Stimulated activated CD8-positive, alpha-beta memory T cell treated with anti-CD3 and anti-CD28 coated beads, Interleukin-7, amount 100 ng/mL, for 1 hour (primary cell): ENCODE measurements at places on chromosomes 4 and X.

DNA sequence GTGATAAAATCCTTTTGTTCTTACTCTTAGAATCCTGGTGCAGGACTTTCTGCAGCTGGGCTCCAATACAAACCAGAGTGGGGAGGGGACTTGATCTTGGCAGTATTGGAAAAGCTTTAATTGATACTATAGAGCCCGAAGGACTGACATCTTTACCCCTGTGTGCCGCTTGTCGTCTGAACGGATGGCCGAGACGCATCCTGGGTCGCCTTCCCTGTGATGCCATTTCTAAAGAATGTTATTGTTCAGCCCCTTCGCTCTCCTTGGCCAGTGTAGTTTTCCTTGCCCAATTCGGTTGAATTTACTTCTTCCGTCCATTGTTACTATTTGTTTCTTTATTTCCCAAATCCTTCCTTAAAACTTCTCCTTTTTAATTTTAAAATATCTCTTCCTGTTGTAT lies 80.9 kb downstream of the CLDN34 start:
- no peak for DNase-seq

DNA sequence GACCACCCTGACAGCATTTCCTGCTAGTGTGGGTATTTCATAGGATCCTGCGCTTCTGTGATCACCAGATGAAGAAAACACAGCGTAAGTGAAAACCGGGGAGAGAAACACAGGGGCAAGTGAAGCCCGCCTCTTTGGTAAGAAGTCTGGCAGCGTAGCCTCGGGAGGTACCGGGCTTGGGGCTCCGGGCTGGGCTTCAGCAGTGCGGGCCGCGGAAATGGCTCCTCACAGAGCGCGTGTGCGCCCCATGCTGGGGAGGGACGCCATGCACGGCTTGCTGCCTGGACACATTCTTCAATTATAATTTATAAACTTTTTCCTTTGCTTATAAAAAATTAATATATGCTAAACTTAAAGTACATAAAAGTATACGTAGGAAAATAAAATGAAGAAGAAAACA lies 151.5 kb downstream of the AFAP1 start:
- DNase-seq = no peak

DNA sequence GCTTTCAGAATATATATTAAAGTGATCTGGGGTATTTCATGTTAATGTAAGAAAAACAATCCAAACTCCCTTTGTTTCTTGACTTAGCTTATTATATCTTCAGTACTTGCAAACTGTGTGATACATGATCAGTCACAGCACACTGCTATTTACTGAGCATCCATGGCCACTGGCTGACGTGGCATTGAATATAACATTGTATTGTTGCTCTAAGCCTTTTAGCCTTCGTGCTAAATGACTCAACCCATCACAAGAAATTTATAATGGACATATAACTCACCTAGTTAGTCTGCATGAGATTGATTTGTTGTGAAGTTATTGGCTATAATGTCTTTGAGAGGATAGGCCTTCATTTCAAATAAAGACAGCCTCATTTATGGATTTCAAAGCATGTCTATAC lies 642.6 kb downstream of the IL1RAPL1 start:
- no peak for DNase-seq

- DNase-seq = no peak
Measured at GRCh38 chrX:84737471-84737871, 235.2 kb upstream of the HDX start.

GRCh38 chr4:162450531-162451035 lies 286.8 kb upstream of the FSTL5 start:
- DNase-seq = no peak

DNA sequence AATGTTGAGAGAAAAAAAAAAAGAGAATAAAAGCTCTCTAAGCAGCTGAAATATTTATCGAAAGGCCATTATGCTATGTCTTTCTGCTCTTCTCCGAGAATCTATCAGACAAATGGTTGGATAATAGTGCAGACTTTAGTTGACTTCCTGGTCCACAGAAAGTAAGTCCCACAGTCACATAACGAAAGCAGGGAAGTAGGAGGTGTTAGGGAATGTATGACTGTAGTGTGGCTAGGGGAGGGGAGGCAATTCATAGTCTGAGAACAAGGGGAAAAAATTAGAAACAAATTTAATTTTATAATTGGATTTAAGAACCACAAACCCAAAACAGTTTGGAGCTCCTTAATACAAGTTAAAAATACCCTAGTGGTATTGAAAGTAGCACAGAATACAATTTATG lies 79.7 kb upstream of the VEGFC start:
- DNase-seq = no peak

DNA sequence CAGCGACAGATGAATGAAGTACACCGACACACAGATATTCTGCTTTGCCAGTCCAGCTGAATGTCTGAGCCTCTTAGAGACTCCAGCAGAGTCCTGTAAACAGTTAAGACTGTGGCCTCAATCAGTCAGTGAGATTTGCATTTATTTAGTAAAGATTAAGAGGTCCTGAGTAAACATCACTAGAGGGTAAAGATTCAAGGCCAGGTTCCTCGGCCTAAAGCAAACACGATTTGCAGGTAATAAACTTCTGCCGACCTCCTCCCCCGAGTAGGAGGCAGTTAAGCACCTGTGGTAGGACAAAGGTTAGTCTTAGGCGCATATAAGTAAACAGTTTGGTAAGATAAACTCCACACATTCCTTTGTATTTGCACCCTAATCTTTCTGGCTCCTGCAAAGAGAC lies 99.6 kb downstream of the CFAP47 start:
- DNase-seq = no peak

DNA sequence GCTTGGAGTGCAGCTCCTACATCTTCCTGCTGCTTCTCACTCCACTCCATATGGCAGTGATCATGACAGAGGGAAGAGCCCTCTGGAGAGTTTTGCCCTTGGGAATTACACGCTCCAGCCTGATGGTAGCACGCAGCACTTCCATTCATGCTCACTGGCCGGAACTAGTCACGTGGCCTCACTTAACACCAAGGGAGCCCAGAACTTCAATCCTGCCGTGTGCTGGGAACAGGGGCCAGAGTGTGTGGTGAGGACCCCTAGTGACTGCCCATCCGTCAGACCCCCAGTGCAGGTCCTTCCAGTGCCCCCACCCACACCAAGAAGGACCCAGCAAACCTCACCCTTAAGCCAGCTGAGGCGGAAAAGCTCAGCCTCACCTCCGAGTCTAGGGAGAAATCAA lies 230.7 kb downstream of the EVC2 start:
- no peak for DNase-seq

DNA sequence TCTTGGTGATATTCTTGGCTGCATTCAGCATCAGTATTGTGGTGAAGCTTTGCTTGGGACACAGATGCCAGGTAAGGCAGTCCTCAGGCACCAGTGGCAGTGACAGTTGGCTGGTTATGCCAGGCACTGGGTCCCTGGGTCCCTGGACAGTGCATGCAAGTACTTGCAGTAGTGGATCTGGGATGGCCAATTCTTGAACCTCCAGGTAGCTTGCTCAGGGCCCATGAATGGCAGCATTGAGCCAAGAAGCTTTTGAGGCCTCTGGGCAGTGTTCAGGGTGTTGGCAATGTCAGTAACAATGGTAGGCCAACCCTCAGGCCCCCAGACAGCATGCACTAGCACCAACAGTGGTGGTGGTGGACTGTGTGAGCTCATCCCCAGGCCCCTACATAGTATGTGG lies 106.8 kb upstream of the ANXA10 start:
- no peak for DNase-seq

DNA sequence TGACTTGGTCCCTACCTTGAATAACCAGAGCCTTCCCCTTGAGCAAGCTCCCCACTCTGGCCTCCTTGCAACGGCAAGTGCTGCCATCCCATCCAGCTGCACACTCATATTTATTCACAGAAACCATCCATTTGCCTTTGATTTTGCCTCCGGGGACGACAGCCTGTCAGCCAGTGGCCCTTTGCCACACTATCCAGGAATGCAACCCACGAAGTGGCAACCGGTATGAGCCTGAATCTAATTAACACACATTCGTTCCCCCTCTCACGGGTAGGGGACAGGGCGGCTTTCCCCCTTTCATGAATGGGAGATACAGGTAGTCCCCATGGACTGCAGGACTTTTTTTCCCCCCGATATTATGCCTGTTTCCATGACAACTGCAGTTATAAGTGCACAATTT lies 15.5 kb downstream of the CRMP1 start:
- DNase-seq = no peak

GRCh38 chrX:70921709-70922352 lies 9.1 kb downstream of the SLC7A3 start:
- no peak for DNase-seq

- no peak for DNase-seq
Measured at GRCh38 chr4:46123913-46124755, at the start of gene GABRG1. Gene GABRG1, minus strand, starts transcription at chr4:46124054. Its CDS starts 141 bp downstream, at chr4:46123913.

DNA sequence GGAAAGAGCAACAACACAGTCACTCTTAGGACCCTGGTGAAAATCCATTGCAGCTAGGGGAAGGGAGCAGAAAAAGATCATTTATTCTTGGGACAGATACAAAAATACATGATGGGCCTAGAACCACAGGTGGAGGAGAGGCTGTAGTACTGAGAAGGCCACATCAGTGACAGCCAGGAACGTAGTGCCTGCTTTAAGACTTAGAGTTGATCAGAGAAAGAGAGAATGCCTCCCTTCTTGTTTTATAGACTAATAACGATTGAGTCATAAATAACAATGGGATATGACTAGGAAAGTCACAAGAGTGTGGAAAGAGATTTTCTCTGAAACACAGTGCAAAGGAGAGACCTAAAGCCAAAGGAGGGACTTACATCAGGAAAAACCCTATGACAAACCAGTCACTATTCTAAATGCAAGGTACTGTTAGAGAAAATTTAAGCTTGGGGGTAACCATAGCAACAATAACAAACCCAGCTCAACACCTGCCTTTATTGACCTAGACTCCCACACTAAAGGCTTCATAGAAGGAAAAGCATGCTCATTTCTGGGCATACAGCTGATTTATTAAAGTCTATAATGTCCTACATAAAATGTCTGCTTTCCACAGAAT lies 1015.0 kb upstream of the GRID2 start:
- no peak for DNase-seq

GRCh38 chr4:2219233-2219760 lies 22.6 kb downstream of the HAUS3 start:
- no peak for DNase-seq

GRCh38 chr4:40969501-40969900 lies 219.7 kb downstream of the NSUN7 start:
- no peak for DNase-seq

DNA sequence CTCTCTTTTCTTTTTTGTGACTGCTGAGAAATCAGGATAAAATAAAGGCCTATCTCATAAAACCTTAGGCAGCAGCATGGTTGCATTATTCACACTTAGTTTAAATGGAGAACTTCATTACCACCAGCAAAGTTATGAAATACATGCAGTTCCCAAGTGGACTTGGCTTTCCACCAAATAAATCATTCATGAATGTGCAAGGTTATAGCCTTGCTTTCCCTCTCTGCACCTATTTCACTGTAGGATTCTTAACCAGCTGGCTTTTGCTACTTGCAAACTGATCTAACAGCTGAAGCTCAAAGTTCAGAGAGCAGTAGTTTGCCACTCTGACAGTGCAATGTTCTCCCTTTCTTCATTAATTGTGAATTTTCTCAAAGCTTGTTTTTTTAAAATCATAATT lies 140.1 kb upstream of the SMIM31 start:
- no peak for DNase-seq

- no peak for DNase-seq
Measured at GRCh38 chr4:66357316-66357715, 687.0 kb upstream of the EPHA5 start.

GRCh38 chr4:107432451-107432850 lies 287.6 kb downstream of the PAPSS1 start:
- no peak for DNase-seq

GRCh38 chr4:157550028-157550427 lies 329.5 kb downstream of the GRIA2 start:
- DNase-seq = no peak

- DNase-seq = no peak
Measured at GRCh38 chr4:91064157-91064853, 937.1 kb downstream of the CCSER1 start.

DNA sequence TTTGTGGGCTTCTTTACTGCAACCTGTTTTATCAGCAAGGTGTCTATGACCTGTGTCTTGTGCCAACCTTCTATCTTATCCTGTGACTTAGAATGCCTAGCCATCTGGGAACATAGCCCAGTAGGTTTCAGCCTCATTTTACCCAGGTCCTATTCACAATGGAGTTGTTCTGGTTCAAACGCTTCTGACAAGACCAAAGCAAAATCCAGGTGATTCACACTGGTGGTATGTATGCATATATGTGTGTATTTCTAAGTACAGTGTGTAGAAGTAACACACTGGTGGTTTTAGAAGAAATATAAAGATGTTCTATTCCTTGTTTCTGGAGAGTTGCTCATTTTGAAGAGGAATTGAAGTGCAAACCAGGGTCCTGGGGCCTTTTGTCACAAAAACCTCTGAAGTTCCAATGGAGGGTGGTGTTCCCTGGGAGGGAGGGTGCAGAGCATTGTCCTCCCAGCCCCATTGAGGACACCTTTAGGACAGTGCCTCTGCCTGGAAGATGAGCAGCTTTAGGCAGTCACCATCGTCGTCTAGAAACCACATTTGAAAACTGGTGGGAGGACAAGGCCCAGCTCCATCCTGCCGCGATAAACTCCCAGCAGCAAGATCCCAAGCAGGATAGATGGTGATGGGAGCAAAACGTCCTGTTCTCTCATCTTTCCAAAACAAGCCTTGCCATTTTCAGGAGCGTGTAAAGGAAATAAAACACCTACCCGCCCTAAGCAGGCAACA lies 191.4 kb downstream of the TSPAN5 start:
- DNase-seq = no peak

DNA sequence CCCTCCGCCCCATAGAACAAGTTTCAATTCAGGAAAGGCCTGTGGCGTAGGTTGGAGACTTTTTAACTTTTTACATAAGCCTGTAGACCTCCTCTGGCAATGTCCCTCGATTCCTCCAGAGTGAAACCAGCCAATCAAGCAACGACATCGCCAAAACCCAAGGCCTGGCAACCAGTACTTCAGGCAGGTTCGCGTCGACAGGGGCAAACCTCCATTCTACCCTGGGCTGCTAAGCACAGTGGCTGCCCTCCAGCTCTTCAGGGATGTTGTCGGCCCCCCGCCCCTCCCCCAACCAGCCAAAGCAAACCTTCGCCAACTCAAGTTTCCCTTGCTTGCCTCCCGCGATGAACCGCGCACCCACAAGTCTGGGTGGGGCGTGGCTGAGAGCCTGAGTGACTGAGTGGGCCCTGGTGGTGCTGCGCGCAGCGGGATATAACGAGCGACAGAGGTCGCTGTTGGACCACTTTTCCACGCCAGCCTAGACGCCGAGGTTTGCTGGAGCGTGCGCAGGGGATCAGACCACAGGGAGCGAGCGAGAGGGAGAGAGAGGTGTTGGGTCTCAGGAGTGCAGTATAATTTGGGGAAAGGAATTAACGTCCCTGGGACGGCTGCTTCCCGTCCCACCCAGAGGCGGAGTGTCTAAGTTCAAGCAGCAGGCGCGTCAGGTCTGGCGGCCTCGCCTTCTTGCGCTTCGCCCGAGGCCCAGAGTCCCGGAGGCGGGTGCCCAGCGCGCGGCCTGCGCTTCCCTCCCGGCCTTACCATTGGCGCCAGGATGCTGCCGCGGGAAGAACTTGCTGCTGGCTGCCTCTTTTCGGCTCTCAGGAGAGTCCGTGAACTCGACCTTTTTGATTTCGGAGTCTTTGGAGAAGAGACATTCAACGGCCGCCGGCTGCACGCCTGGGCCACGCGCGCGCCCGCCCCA lies 9.0 kb upstream of the PITX2 start:
- DNase-seq = no peak
